ENCODE measurements at places on chromosomes 4 and X.

DNA sequence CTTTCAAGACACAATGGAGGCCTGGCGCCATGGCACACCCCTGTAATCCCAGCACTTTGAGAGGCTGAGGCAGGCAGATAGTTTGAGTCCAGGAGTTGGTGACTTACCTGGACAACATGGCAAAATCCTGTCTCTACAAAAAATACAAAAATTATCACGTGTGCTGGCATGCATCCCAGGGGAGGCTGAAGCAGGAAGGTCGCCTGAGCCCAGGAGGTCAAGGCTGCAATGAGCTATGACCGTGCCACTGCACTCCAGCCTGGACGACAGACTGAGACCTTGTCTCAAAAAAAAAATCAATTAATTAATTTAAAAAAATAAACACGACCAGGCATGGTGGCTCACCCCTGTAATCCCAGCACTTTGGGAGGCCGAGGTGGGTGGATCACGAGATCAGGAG lies 2.0 kb upstream of the CTPS2 start:
- no peak for DNase-seq

GRCh38 chrX:124433186-124433585 lies 86.8 kb downstream of the SH2D1A start:
- no peak for DNase-seq

- DNase-seq, result no peak
Observed at GRCh38 chr4:24279469-24279868, 304.9 kb downstream of the DHX15 start.

DNA sequence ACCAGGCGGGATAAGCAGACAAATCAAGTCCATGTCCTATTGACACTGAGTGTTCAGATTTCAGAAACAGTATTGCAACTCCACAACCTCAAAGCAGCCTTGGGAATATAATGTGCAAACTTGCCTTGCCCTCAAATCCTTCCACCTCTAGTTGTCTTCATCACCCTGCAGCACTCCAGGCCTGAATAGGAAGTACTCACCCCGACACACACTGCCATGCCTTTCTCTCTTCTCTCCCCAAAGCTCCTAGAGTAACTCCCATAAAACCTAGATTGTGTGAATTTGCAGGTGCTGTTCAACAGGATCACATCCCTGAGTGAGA lies 19.6 kb downstream of the ACSL1 start:
- no peak for DNase-seq

GRCh38 chrX:47390780-47391179 lies 20.4 kb downstream of the ZNF157 start:
- DNase-seq, result no peak

GRCh38 chrX:100407784-100408712 lies 2.0 kb downstream of the PCDH19 start:
- DNase-seq, result no peak

DNA sequence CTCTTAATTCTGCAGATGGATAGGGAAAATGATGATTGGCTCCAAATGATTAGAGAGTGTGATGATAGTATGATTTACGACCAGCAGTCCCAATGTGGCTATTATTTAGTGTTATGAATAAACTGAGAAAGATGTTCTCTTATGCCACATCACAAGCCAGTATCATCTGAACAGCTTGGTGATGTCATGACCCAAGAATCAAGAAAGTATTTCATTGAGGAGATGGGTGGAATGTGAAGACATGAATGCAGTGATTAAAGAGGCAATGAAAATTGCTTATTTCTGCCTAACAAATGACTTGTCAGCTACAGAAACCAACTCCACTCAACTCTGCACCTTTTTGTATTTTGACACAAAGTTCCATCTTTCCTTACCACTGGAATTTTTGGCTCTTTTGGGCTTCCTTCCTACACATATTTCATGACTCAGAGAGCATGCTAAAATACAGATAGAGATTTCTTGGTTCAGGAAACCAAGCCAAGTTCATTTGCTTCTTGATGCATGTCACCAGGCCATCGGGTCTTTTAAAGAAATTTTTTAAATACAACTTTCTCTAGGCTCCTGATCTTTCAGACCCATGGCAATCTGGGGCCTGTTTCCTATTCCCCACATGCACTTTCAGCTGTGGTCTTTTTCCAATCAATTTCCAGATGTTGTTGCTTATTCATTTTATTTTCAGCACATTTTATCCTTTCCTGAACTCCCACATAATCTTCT lies 174.2 kb downstream of the HHIP start:
- DNase-seq, result no peak

DNA sequence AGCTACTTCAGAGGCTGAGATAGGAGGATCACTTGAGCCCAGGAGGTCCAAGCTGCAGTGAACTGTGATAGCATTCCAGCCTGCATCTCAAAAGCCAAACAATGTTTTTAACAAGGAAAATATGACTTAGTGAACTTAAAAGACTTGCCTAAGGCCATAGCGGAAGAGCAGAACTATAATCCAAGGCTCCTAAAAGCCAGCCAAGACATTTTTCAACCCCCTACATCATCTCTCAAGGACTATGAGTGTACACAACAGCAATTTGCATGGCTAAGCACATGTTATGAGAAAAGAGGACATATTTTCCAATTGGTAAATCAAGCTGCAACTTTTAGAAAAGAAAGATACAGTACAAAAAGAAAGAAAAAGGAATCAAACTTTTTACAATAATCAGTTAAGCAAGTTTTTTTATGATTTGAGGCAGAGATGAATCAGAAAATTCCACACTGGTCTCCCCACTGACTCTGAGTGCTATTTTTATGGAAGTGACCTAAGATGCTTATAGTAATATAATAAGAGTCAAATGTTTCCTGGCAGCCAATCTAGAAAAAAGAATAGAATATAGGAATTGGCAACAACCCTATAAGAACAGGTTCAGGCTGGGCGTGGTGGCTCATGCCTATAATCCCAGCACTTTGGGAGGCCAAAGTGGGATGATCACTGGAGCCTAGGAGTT lies 9.8 kb upstream of the ACOT9 start:
- DNase-seq, result no peak

Measured in smooth muscle cell of the brain vasculature (primary cell).